Fibroblast of the aortic adventitia (primary cell): ENCODE measurements at places on chromosomes 1 and 21. TPM values are rescaled to one million over a fixed set of nuclear protein-coding genes. Genes with fewer than 3 reads are reported as not detected.

DNA sequence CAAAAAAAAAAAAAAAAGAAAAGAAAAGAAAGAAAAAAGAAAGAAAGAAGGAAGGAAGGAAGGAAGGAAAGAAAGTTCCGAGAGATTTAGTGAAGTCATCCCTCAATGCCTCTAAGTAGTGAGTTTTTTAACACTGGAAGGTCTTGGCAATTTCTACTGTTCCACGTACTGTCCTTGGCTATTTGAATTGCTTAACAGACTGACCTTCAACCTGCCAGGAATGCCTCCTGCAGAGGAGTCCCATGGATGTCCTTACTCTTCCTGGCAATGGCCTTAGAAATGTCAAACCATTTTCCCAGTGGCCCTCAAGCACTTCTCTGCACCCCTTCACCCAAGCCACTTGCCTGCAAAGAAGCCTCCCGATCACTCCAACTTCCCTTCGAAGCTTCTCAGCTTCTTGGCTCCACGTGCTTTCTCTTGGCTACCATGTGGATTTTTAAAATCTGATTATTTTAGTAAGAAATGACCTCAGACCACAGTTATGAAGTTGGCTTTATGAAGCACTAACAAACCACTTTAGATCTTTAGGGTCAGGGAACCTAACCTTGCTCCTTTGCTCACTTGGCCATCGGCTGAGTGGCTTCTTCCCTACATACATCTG lies 43.7 kb upstream of the ABCG1 start:
- DNase-seq, result no peak

GRCh38 chr1:41844255-41844654 lies 74.5 kb downstream of the HIVEP3 start:
- DNase-seq, result no peak

- DNase-seq, result no peak
These were observed 9.1 kb upstream of the ARTN start for GRCh38 chr1:43924516-43924915.

Gene ADCY10
- total RNA-seq, result 0.09 and 0.25 TPM in 2 replicates
